ENCODE measurements at places on chromosomes 5 and 9. TPM values are rescaled to one million over a fixed set of nuclear protein-coding genes. Genes with fewer than 3 reads are reported as not detected.

GRCh38 chr9:117317192-117317591 lies 97.7 kb downstream of the ASTN2 start:
- H3K27ac ChIP-seq, result no peak overlapping the region
- no peaks in the 10 kb centered on the region for H3K27me3 ChIP-seq
- no peaks in the 10 kb centered on the region for H3K4me1 ChIP-seq
- H3K4me3 ChIP-seq, result no peak overlapping the region
- H3K36me3 ChIP-seq, result no peaks in the 10 kb centered on the region

Gene STK32A
- total RNA-seq, result not detected

Gene HARS2
- total RNA-seq, result 32.7 TPM

Gene PCDHGB3
- total RNA-seq, result 0.12 TPM
